ENCODE measurements at places on chromosomes 3 and 15.

DNA sequence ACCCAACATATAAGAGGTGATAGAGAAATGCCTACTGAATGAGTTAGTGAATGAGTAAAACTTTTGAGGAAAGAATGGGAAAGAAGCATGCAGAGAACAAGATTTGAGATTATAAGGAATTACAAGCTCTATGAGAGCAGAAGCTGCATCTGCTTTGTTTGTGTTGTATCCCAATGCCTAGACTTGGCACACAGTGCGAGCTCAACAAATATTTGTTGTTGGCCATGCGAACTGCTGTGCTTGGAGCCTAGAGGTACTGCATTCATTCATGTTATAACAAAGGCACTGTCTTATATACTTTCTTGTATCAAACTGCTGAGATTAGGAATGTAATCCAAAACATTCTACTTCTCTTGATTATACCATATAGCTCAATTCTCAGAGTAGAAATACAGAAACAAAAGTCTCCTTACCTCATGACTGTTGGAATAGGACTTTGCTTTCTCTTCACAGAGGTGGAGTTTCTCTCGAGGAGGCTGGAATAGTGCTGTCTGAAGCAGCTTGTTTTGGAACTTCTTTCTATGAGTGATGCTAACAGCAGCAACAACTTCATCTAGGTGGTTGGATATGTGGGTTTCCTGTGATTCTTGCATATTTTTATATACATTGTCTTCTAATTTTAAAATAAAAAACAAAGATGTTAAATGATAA lies 21.1 kb downstream of the TTC23 start:
- no peak for DNase-seq

- no peak for DNase-seq
Measured at GRCh38 chr3:161221806-161222600, 892 bp downstream of the NMD3 start.

- no peak for DNase-seq
Measured at GRCh38 chr3:190968616-190969015, 106.1 kb upstream of the GMNC start.

- no peak for DNase-seq
Measured at GRCh38 chr15:75420698-75421097, 30.8 kb downstream of the SIN3A start.

Measured in kidney epithelial cell (primary cell).